ENCODE measurements at places on chromosomes 3 and 15.

- no peak for DNase-seq
Observed at GRCh38 chr3:184491867-184492615, 69.5 kb upstream of the EPHB3 start.

- no peak for DNase-seq
Observed at GRCh38 chr3:13579063-13579462, 30.1 kb downstream of the FBLN2 start.

- DNase-seq, result no peak
Observed at GRCh38 chr15:76360416-76360815, 23.8 kb downstream of the ISL2 start.

GRCh38 chr3:43948013-43948412 lies 257.3 kb downstream of the ABHD5 start:
- no peak for DNase-seq

GRCh38 chr15:37100966-37101215 lies 542 bp upstream of the MEIS2 start:
- no peak for DNase-seq

DNA sequence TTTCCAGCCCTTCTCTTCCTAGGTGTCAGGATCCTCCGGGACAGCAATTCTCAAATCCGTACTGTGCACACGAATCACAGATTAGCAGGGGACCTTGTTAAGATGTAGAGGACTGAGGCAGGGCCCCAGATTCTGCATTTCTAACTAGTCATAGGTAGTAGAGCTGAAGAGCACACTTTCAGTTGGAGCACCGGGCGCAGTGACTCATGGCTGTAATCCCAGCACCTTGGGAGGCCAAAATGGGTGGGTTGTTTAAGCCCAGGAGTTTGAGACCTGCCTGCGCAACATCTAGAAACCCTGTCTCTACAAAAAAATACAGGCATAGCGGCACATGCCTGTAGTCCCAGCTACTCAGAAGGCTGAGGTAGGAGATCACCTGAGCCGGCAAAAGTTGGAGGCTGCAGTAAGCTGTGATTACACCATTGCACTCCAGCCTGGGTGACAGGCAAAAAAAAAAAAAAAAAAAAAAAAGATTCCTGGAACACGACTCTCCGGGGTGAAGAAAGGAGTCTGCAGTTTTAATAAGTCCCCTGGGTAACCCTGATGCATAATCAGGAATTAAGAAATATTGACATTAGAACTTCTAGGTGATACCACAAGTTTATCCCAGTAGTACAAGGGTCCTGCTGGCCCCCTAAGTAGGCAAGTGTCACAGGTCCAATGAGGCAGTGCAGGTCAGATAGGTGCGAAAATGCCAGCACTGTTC lies 21.4 kb upstream of the IGDCC3 start:
- no peak for DNase-seq

DNA sequence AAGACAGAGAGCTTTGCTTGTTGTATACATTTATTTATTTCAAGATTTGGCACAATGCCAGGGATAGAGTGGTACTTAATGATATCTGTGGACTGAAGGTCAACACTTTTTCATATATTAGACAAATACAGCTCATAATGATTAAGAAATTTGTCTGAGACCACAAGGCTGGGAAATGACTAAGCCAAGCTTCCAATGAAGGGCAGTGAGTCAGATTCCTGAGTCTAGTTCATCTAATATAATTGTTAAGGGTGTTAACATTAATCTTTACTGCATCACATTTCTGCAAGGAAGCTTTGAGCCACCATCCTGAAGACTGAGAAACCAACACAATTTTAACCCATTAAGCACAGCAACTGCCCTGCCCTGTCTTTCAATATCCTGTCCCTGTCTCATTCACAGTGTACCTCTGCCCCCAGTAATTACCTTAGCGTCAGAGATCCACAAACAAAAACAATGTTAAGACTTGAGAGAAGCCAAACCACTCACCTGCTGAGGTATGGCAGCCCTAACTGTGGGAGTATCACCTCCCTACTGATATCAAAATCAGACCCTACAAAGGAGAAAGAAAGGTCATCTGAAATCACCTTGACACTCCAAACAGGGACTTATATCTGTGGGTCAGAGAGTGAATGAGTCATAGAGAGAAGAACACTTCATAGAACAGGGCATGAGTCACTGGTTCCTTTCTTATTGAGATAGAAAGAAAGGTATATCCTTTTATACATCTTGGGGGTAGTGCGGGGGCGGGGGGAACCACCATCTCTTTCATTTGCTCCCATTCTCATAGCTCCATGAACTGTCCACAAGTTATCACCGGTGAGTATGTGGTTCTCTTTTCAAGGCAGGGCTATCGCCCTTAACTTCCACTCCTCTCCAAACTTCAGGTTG lies 74.7 kb downstream of the MAGI1 start:
- DNase-seq, result no peak

DNA sequence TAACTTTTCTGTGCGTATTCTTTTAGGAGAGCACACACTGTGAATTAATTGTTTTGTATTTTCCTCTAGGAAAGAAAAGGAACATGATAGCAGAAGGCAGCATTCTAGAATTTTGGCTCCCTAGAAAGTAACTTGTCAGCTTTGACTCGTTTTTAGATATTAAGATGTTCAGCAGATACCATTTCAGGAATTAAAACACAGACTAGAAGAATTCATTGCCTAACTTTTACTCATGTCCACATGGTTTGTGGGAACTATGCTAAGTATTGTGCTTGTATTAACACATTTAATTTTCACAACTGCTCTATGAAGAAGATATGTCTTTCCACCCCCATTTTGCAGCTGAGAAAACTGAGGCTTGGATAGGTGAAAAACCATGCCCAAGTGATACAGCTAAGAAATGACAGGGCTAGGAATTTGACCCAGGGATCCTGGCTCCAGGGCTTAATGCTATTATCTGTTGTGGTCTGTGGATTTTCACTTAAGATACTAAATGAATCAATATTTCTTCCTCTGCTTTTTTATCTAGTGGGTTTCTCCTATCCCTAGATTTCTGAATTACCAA lies 128.8 kb downstream of the MITF start:
- no peak for DNase-seq

GRCh38 chr15:52710050-52710707 lies 31.0 kb upstream of the ATOSA start:
- no peak for DNase-seq

GRCh38 chr3:114460459-114460858 lies 166.6 kb downstream of the TIGIT start:
- no peak for DNase-seq

DNA sequence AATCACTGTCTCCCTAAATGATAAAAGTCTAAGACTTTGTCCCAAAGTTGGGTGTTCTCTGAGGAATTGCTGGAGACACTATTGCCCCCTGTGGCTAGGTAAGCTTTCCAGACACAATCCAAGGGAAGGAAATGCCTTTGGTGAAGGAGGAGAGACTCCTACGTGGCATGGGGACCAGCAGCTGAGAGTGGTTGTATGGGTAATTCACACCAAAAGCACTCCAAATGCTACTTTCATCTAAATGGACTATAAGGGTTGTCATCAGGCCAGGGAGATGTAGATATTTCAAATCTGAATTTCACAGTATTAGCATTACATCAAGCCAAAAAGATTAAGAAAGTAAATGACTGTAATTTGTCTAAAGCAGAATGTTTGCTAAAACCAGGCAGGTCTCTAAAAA lies 400.8 kb upstream of the THBS1 start:
- no peak for DNase-seq

DNA sequence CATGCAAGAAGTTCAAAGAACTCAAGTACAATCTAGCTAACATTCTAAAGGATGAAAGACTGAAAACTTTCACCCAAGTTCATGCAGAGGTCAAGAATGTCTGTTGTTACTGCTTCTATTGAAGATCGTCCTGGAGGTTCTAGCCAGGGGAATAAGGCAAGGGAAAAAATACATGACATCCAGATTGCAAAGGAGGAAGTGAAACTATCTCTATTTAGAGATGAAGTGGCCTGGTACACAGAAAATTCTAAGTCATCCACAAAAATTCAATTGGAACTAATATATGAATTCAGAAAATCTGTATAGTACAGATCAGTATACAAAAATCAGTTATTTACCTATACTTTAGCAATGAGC lies 693.0 kb downstream of the NR2F2 start:
- no peak for DNase-seq

- no peak for DNase-seq
Observed at GRCh38 chr3:160568989-160569388, 3.6 kb upstream of the KPNA4 start.

GRCh38 chr15:69389426-69389825 lies 24.7 kb upstream of the KIF23 start:
- DNase-seq, result no peak

DNA sequence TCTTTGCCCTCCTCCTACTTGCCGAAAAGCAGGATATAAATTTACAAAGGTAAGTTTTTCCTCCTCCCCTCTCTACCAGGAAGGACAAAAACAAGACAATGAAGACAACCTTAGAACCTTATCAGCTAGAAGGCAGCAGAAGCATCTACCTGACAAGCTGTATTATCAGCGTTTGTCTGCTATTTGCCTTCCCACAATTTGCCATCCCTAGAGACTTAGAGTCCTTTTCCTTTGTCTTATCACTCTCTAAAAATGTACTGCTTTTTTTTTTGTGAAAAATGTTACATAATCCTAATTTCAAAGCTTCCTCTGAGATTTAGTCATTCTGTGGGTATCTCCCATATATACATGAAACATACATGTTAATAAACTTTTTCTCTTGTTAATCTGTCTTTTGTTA lies 176.9 kb upstream of the PROK2 start:
- no peak for DNase-seq

GRCh38 chr3:60055765-60056164 lies 1005.9 kb upstream of the CFAP20DC start:
- DNase-seq, result no peak

GRCh38 chr3:15218689-15219088 lies 12.6 kb downstream of the CAPN7 start:
- DNase-seq, result no peak

- DNase-seq, result no peak
Observed at GRCh38 chr15:32887090-32887489, 169.3 kb downstream of the GREM1 start.

DNA sequence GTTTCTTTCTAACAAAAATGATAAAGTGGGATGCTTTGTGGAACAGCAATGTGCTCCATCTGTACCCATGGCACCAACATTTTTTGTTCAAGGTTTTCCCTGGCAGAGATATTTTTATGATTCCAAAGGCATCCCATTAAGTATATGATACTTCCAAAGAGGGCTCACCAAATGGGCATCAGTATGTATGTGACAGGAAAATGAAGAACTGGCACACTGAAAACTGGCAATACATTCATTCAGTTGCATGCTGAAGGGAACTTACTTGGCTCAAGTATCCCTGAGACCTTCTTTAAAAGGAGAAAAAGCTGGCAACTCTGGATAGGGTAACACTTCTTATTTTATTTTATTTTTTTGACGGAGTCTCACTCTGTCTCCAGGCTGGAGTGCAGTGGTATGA lies 249.8 kb downstream of the IL20RB start:
- DNase-seq, result no peak

GRCh38 chr3:52452570-52453221 lies 1.1 kb downstream of the TNNC1 start:
- no peak for DNase-seq

DNA sequence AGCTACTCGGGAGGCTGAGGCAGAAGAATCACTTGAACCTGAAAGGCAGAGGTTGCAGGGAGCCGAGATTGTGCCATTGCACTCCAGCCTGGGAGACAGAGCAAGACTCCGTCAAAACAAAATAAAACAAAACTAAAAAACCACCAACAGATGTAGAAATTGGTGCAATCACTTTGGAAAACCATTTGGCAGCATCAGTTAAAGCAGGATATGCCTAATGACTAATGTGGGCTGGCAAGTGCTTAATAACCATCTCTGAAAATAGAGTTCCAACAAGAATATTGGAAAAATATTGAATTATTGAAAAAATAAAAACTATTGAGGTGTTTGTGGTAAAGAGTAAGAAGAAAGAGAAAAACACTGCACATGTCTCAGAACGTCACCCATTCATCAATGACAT lies 16.1 kb upstream of the RTP3 start:
- DNase-seq, result no peak

DNA sequence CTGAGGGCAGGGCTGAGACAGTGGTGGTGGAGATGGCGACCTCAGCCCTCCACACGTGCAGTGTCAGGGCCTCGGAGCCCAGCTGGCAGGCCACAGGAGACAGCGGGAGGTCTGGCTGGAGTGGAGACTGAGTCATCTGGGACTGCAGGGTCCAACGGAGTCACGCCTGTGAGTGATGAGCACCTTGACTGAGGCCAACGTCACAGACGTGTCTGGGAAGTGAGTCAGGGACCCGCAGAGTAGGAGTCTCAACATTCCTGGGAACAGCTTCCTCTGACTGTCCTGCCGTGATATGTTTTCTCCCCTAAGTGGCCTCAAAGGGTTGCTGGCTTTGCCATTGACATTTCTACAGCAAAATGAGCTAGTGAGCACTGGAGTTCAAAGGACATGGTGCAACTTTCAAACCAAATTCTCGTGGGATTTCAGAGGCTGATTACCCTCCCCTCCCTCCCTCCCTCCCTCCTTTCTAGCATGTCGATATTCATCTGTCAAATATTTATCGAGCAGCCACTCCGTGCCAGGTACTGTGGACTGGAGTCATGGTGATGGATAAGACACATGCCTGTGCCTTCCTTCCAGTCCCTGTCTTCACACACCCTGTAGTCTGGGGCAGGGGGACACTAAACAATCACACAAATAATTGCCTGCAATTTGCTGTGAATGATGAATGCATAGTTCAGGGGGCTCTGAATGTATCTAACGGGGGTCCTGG lies 53.3 kb upstream of the AMOTL2 start:
- DNase-seq, result peak; percentile 89

DNA sequence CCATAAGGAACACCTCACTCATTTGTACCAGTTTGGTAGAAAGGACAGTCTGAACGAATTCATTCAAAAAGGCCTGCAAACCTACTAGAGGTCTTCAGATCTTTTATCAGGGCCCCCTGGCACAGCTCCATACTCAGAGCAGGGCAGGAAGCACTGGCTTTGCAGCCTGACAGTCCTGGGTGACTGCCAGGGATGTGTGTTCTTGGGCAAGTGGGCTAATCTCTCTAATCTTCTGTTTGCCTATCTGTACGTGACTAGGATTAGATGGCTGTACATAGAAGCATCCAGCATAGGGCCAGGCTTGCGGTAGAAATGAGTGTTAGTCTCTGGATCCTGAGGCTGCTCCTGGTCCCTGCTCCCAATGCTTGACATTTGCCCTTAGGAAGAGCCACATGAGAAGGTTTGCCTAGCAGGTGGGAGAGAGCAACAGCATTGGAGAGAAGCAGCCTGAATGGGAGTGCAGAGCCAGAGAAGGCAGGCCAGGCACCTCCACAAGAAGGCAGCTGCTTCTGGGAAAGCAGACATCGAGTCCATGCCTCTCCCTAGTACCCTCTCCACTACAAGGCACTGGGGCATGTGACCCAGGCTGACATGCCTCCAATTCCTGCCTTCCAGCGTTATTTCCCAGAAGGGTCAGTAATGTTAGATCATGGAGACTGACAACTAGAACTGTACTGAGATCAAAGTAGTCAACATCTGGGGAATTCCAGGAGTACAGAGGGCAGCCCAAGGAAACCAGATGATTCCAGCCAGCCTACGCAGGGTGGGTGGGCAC lies 1.0 kb upstream of the CXCR6 start:
- no peak for DNase-seq
